NCI-H524 treated with DMSO at 0.1 percent for 48 hours (cell line): ENCODE measurements at places on chromosomes 11 and 22.
A peak's percentile ranks its signal among the peaks of the same experiment; 100 is the strongest.

GRCh38 chr11:73217131-73217809 is 811 bp upstream of the P2RY2 start:
- DNase-seq = no peak

DNA sequence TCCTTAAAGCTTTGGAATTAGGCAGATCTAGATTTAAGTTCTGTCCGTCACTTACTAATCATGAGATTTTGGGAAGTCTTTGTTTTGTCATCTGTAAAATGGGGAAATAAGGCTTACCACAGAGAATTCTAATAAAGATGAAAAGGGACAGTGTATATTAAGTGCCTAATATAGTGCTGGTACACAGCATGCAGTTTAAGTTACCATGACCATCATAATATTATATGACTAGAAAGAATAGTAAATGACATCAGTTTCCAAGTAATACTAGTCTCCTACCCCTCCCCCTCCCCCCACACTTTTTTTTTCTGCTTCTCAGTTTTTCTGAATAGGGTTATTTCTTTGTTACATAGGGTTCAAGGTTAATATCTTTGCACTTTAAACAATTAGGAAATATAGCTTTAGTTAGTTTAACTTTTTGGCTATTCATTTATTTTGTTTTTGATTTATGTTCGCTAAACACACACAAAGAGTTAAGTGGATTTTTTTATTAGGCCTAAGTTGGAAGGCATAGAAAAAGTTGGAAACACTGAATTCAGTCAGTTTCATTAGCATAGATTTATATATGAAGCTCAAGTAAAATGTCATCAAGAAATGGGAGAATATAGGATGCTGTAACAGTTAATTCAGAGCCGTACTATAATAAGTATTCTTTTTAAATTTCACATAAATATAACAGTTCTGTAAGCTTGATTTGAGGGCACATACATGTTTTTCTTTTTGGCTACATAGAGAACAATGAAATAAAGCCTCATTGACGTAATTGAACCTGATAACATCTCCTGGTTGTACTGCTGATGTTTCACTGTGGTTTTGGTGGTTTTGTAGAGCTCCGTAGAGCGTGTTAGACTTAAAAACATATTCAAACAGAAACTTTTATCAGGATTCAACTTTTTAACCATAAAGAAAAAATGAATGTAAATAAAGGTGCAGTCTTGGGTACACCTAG is 121.2 kb downstream of the PDE3B start:
- DNase-seq = no peak

- DNase-seq = no peak
Observed at GRCh38 chr11:40290171-40290631, 1169.3 kb downstream of the LRRC4C start.

DNA sequence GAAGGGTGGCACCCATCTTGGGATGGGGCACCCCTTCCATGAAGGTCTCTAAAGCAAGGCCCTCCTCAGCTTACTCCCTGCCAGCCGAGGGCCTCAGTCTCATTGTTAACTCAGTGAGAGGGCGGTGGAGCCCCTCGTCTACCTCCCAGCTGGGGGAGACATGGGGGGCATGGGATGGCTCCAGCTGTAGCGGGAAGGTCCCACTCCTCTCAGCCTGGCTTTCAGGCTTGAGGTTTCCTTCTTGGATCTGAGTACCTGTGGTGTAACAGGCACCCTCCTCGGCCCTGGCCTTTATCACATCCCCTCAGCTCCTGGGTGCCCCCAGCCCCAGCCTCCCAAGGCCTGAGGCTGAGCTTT is 2.0 kb downstream of the MIF start:
- no peak for DNase-seq

DNA sequence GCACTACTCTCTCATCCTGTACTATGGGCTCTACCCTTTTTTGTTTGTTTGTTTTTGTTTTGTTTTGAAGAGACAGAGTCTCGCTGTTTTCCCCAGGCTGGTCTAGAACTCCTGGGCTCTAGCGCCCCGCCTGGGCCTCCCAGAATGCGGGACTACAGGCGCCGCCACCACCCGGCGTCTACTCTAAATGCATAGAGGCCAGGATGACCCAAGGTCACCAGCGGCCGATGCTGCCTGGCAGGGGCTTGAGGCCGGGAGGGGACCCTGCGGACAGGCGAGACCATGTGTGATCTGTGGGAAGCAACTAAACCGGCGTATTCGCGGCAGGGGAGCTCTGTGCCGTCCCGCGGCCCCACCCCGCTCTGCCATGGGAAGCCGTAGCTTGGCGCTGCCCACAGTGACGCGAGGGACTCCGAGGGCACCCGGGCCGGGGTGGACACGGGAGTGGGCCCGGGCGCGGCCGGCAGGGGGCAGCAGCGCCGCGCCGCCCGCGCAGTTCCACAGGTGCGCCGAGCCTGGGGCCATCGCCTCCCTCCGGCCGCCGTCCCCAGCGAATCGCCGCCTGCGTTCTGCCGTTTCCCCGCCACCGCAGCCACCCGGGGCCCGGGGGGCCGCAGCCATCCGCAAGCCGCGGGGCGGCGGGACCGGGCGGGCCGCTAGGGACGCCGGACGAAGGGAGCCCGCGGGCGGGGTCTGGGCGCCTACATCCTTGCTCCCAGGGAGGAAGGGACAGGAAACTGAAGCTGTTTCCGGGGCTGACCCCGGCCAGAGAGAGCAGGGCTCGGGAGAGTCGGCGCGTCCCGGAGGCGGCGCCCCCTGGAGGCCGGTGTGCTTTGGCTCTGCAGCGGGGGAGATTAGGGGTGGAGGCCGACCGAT is 12.3 kb upstream of the HDHD5 start:
- DNase-seq = peak; percentile 51

DNA sequence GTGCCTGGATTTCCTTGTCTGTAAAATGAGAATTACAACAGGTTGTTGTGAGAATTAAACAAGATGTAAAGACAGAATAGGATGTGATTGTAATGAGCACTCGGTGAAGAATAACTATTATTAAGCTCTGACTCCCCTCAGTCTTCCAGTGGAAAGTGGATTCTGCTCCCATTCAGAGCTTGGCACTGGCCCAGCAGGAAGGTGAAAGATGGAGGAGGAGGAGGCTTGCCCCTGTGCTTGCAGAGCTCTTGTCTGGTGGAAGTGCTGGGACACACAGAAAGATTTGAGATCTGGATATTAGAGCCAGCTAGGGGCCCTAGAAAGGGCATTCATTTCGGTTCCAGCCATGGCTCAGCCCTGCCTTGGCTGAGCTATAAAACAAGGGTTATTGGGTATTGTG is 28.2 kb downstream of the PHLDB1 start:
- no peak for DNase-seq

DNA sequence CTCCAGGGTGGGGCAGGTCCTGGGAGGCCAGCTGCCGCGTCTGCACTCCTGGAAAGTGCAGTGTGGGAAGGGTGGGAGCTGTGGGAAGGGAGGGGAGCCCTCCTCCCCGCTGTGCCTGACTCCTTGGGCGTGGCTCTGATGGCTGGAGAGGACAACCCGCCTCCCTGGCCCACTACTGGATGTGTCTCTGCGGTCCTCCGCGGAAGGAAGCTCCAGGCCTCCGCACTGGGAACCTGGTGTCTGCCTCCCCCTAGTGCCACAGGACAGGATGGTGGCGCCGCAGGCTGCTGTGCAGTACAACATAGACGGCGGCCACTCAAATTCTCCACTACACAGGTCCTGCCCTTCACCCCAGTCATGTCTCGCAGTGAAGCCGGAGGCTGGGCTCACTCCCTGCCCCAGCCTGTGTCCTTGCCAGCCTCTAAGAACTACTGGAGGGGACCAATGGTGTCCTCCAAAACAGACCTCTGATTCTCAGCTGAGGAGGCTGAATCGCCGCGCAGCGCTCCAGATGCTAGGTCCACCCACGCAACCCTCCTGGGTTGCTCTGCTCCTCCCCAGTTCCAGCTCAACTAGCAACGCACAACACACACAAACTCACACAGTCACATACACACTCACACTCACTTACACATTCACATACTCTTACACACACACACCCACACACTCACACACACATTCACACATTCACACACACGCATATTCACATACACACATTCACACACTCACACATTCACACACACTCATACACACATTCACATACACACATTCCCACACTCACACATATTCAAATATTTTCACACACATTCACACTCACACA is 12.4 kb upstream of the DSCAML1 start:
- peak; percentile 65 for DNase-seq

DNA sequence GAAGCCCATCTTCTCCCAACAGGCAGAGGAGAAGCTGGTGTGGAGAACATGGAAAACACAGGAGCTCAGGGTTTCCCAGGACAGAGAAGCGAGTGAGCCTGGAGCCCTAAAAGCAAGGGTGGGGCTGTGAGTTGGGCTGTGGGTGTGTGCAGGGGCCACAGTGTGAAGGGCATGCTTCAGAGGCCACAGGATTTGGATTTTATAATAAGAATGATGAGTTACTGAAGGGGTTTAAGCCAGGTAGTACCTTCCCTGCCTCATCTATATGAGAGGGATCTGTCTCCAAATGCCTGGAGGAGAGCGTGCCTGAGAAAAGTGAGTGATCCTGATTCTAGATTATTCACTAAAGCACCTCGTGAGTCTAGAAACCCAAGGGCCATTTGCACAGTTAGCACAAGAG is 106.8 kb downstream of the VPREB1 start:
- no peak for DNase-seq

- DNase-seq = no peak
Observed at GRCh38 chr11:103013421-103013820, 57.9 kb upstream of the MMP13 start.

GRCh38 chr11:12157241-12157661 is 46.9 kb downstream of the MICAL2 start:
- DNase-seq = no peak

GRCh38 chr11:12961615-12962014 is 47.5 kb upstream of the RASSF10 start:
- no peak for DNase-seq

DNA sequence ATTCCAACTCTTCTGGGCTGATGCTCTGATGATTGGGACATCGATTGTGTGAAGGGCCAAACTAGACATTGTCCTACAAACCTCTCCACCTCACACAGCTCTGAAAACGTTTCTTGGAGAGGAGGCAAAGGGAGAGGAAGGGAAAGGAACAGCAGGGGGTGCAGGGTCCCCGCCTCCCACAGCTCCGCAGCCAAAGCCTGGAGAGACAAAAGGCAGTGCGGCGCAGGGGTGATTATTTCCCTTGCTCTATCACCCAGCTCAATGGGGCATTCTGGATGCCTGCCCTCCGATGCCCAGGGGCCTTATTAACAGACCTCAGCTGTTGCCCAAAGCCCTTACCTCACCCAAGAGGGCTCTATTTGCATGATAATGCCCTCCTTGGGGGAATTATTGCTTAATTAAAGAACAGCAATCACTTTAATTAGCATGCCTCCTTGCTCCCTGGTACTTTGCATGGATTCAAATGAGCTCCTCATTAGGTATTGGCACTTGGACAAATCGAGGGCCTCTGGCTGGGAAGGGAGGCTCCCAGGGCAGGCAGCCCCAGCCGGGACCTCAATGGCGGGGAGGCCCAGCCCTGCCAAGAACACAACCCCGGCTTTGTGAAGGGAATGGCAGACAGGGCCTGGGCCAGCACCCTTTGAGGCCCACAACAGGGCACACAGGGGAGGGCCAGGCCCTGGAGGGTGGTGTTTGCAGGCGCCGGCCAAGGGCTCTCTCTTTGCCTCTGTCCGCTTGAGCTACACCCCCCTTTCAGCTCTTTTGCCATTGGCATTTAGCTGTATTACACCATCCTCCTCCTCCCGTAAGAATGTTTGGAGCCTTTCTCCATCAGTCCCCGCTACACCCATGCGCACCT is 19.8 kb upstream of the CDON start:
- DNase-seq = no peak

GRCh38 chr22:25482868-25483639 is 81.4 kb upstream of the GRK3 start:
- DNase-seq = no peak

- no peak for DNase-seq
Observed at GRCh38 chr11:69370984-69371709, 77.2 kb downstream of the MYEOV start.

DNA sequence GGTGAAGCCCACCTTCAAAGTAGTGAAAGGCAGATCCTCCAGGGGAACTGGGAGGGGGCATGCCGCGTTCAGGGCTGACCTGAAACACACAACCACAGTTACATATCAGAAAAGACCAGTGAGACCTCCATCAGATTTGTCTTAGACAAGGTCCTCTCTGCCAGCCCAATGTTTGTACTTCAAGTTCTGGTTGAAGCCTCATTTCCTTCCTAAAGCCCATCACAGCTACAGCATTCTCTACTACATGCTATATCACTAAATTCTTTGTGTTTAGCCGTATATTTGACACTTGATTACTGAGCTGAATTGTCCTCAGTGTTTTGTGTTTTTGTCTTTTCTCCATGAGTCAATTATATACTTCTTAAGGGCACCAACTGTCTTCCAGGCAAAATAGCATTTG is 40.1 kb downstream of the PI4KA start:
- DNase-seq = no peak

DNA sequence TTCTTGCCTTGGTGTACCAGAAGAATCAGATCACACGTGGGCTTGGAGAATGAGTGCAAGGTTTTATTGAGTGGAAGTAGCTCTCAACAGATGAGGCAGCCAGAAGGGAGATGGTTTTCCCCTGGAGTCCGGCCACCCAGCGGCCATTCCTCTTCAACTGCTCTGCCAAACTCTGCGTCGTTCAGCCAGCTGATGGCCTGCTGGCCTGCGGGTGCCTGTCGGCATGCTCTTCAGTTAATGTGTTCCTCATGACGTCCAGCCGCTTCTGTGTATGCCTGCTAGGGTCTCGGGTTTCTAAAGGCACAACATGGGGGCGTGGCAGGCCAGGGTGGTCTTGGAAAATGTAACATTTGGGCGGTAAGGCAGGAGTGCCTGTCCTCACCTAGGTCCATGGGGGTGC is 487.9 kb upstream of the LRRC4C start:
- DNase-seq = no peak

DNA sequence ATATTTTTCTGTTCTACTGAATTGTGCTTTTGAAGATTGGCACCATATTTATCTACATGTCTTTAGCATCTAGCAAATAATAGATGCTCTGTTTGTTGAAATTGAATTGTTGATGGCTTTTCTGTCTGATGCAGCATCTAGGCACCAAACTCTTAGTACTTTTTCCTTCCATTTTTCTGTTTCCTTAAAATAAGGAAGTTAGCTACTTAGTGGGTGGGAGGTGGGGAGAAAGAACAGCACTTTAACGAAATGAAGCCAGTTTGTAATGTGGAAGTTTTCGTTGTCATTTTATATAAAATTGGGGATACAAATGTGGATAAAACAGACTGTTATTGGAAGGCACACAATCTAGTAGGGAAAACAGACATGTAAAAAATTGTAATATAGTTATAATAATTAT is 76.6 kb downstream of the HIPK3 start:
- DNase-seq = no peak

- DNase-seq = peak; percentile 26
Observed at GRCh38 chr11:10397226-10397987, 57.7 kb upstream of the AMPD3 start.

- DNase-seq = no peak
Observed at GRCh38 chr11:15341587-15341986, 226.9 kb downstream of the INSC start.
